IMR-90 (cell line): ENCODE measurements at places on chromosomes 5 and 9.

- DNase-seq = no peak
These were observed 6.2 kb upstream of the ERGIC1 start for GRCh38 chr5:172827841-172828240.

GRCh38 chr9:37336150-37336549 is 86.3 kb upstream of the GRHPR start:
- no peak for DNase-seq

GRCh38 chr9:126439402-126439765 is 112.8 kb downstream of the MVB12B start:
- DNase-seq = peak; percentile 81

GRCh38 chr9:122912964-122913673 is at the start of gene ZBTB6:
Gene ZBTB6 (minus strand): TSS chr9:122913323. CDS start chr9:122912072, 1,251 bp downstream.
- peak; percentile 81 for DNase-seq

DNA sequence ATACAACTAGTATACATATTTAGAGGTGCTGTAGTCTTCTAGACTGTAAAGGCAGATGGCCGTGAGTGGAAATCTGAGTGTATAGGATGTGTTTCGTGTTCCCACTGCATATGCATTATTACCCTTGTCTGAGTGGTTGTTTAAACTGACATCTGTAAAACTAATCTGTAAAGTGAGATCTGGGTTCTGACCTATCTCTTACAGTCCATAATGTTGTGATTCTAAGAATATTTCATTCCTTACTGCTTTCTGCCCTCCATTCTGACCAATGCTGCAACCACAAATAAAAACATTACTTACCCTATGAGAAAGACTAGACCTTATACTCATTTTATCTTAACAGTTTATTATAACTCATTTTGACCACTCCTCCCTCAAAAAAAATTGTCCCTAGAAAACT is 47.6 kb upstream of the MACIR start:
- DNase-seq = no peak

- DNase-seq = no peak
These were observed 72.4 kb upstream of the NTRK2 start for GRCh38 chr9:84597131-84597530.

- DNase-seq = no peak
These were observed 61.0 kb upstream of the SMIM23 start for GRCh38 chr5:171724468-171725204.

DNA sequence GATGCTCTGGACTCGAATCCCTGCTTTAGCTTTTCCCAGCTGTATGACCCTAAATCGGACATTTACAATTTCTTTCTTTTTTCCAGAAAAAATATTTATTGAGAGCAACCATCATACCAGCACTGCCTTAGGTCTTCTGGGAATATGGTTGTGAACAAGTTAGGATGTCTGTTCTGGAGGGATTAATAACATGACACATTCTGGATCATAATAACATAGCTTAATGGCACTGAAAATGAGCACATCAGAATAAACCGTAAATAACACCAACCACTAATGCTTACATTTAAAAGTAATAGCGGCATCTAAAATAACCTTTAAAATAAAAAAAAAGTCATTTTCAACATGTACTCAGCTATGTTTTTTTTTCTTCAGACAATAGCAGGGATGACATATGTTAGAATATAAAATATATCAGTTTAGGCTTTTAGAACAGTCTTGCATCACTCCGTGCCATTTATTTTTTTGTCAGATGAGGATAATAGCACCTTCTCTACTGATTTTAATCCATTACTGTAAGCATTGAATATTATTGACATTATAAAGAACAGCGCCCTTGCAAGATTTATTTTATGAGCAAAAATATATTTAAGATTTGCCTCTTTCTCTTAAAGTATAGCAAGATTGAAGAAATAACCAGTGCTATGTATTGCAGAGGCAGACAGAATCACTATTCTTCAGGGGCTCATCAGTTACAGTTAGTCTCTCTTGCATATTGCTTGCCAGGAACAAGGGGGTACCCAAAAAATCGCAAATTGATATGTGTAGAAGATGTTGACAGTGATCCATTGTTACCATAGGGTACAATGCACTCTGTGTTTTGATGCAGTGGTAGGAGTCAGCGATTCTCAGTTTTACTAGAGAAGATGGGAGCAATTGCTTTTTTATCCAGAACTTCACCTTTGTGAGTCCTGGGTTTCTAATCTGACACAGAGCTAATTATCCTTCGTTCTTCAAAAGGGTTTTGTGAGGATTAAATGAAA is 168.4 kb upstream of the NR3C1 start:
- DNase-seq = no peak

GRCh38 chr9:71941060-71941568 is 29.7 kb downstream of the C9orf85 start:
- DNase-seq = peak; percentile 60

DNA sequence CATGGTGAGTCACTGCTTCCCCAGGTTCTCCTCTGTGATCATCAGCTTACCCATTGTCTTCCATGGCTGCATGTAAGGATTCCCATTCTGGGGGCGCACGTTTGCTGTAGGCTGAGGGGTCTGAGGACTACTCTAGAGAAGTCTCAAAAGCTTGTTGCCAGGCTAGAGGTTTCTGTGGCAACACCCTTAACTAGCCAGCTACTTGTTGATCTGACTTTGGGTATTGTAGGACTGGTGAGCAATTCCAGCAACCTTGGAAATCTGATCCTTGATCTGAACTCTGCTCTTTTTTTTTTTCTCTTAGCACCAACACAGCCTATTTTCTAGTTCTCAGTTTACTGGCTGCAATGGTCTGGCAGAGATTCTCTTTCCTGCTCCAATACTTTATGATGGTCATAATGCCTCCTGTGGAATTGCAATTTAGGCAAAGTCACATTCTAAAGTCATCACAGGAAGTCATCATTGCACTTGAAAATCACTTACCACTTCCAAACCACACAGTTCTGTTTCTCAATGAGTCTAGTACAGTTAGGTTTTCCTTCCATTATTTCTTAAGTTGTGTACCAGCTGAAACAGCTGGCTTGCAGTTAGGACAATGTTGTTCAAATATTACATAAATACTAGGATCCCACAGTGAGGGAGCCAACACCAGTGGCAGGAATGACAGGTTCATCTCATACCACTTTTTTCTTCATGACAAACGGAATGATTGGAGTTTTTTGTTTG is 110.3 kb downstream of the SLC12A2 start:
- DNase-seq = no peak

GRCh38 chr5:35924122-35924949 is 14.1 kb downstream of the CAPSL start:
- peak; percentile 85 for DNase-seq
